Activated CD8-positive, alpha-beta T cell treated with anti-CD3 and anti-CD28 coated beads, Interleukin-2, amount 10 ng/mL, durations not matched to agents 7 days and 5 days (primary cell): ENCODE measurements at places on chromosomes 16 and 17. TPM values are rescaled to one million over a fixed set of nuclear protein-coding genes. Genes with fewer than 3 reads are reported as not detected.

GRCh38 chr16:54178478-54178976 is 108.1 kb downstream of the IRX3 start:
- H3K27ac ChIP-seq, result no peak overlapping the region
- no peak for DNase-seq
- no peak overlapping the region for H3K4me3 ChIP-seq
- peaks cover 3% of the 10 kb centered on the region for H3K27me3 ChIP-seq
- H3K4me1 ChIP-seq, result no peaks in the 10 kb centered on the region
- H3K36me3 ChIP-seq, result no peaks in the 10 kb centered on the region

GRCh38 chr17:3542410-3543088 is 15.1 kb downstream of the TRPV3 start:
- H3K27me3 ChIP-seq, result peaks cover 1% of the 10 kb centered on the region
- DNase-seq, result no peak

PTX4 gene
- total RNA-seq, result not detected

NACA2 gene
- not detected for total RNA-seq
